ENCODE measurements at places on chromosomes 5 and 9.

GRCh38 chr9:109035684-109036423, 22.6 kb upstream of the CTNNAL1 start:
- DNase-seq = no peak

GRCh38 chr5:82605441-82605973, 327.4 kb upstream of the RPS23 start:
- no peak for DNase-seq

DNA sequence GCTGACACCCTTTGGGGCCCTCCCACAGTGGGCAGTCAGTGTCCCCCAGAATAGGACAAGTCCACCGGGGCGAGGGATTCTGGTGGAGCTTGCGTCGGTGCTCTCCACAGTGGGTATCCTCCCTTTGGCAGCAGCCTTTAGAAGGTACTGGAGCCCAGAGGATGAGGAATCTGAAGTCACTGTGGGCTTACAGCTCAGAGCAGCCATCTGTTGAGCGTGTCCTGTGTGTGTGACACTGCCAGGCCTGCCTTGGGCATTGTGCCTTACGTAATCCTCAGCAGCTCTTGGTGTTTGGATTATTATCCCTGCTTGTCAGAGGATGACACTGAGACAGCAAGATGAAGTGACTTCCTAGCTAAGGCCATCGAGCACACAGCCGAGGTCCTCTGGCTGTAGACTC, 12.6 kb downstream of the URM1 start:
- no peak for DNase-seq

DNA sequence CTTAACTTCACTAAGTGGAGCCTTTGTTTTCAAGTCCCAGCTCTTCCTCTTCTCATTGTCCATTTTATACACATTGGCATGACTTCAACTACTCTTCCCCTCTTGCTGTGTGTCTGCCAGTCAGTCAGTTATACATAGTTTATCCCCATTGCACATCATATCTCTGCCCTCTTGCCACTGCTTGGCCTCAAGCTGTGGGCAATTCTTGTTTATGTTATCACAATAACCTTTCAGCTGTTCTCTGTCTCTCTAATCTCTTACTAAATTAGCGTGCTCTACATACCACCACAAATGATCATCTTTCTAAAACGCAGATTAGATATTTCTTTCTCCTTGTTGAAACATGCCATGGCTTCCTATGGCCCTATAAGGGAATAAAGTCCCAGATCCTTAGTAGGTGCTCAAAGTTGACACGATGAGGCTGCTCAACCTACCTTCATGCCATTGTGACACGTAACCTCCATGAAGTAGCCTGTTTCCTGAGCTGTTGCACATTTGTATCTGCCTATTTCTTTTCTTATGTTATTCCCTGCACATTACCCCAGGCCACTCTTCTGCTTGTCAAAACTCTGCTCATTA, 239.3 kb downstream of the GAS1 start:
- no peak for DNase-seq

DNA sequence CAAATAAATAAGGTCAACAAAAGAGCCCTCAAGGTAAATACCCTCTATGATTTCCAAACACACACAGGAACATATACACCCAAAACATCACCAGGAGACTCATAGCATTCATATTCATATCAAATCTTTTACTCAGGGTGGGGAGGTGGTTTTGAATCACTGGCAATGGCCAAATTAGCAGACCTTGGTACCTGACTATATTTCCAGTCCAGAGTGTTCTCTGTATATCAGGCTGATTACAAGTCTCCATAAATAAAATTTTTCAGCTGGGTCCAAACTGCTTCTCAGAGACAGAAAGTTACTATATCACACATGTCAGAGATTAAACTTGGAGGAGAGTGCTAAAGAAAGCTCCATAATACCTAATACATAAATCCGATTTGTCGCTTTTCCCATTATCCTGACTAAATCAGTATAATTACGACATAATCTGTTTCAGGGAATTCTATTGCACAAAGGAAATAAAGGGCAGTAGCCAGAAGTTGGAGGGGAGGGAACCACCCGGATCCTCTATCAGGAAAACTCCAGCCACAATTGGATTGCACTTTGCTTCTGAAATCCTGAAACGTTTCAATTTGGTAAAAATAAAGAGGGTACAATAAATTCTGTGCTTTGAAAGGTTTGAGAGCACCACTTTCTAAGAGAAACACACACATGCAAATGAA, 7.0 kb upstream of the GOLGA1 start:
- DNase-seq = no peak

GRCh38 chr9:130237763-130238524, 27.6 kb upstream of the HMCN2 start:
- DNase-seq = no peak
